NCI-H460 (cell line): ENCODE measurements at places on chromosomes 5 and 9.

DNA sequence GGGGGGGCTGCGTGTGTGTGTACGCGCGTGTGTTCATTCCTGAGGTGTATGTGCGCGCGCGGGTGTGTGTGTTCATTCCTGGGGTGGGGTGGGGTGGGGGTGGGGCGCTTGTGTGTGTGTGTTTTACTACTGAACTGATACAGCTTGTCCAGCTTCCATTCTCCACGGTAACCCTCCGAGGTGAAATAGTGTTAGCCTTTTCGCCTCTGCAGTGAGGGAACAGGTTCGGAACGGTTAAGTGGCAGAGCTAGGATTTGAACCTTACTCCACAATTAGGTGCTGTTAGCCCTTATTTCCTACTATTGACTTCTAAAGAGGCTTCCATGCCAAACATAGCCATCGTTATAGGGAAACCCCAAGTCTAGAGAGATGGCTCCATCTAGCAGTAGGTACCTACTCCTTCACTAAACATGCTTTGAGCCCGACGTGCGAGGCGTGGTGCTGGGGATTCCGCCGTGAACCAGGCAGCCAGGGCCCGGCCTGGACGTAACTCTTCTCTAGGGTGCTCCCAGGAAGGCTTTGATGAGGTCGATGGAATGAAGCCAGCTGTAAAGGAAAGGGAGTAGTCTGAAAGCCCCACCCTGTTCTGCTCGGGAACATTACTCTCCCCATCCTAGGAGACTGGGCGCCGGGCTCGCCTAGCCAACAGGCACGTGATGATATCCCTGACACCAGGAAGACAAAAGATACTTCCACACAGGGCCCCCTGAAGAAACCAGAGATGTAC, 782 bp upstream of the SKP1 start:
- no peak for DNase-seq

DNA sequence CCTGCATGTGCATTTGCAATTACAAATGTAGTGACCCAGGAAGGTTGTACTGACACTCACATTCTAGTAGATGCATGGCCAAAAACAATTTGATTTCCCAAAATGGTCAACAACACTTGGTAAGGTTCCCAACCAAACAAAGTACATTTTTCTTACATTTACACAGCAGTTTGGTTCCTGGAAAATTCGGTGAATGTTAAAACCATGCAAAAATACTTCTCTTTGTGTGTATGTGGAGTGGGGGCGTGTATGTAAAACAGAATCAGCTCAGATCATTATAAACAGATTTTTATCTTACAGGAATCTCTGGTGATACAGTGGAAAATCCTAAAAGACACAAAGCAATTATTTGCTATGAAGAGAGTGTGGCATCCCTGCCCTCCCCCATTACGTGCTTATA, 25.1 kb upstream of the MELK start:
- DNase-seq: no peak

DNA sequence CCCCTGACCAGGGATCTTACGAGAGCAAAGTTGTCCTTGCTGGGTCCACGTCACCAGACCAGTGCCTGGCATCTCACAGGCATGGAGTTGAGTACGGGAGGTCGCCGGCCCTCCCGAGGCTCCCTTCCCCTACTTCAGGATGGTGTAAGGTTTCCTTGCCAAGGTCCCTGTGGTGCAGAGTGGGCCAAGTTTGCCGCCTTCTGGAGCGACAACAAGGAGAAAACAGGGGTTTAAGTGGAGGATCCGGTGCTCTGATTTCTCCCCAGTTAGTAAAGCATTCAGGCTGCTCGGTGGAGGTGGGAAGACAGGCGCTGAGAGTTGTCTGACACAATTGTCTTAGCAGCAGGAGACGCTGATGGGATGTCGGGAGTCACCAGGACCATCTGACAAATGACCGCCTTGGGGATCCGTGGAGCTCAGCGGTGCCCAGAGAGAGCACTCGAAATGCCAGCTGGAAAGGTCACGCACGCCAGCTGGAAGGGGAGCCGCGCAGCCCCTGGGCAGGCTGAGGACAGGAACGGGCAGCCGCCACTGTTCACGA, 37.3 kb downstream of the ADAMTS2 start:
- DNase-seq: no peak

- no peak for DNase-seq
Observed at GRCh38 chr9:37293664-37294524, 128.6 kb upstream of the GRHPR start.

GRCh38 chr5:73174100-73174815, 1.3 kb downstream of the TMEM174 start:
- DNase-seq: no peak

GRCh38 chr9:113634596-113635515, 171.3 kb downstream of the RGS3 start:
- no peak for DNase-seq

DNA sequence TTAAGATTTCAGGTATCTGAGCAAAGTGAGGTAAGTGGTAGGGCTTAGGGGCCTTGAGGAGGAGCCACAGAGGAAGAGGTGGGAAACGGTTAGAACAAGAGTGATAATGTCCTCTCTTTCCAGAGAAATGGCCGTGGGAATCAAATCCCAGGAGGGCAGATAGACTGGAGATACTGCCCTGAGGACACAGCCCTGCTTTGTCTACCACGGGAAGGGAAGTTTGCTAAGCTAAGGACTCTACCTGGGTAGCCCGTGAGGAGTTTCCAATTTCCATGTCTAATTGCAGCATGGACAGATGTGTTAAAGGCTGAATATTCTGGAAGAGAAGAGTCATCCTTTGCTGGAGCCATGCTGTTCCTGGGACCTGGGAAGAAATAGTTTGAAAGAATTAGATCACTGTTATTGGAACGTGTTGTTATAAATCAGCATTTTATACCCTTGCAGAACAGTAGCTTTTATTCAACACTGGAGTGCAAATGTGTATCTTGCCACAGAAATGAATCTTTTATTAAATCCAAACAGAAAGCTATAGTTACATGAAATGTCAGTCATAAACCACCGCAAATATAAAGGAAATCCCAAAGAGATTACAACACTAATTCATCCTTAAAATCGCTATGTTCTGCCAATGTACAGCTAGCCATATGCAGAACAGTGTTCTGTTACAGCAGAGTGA, 133.2 kb upstream of the LHFPL2 start:
- DNase-seq: no peak
